ENCODE measurements at places on chromosomes 11 and 22.
A peak's percentile ranks its signal among the peaks of the same experiment; 100 is the strongest.

- peak; percentile 28 for DNase-seq
Observed at GRCh38 chr11:94766713-94767206, 1.4 kb upstream of the AMOTL1 start.

GRCh38 chr11:77302752-77303151 is 1.3 kb upstream of the GDPD4 start:
- no peak for DNase-seq

GRCh38 chr11:43797337-43797736 is 83.3 kb upstream of the ALKBH3 start:
- DNase-seq: no peak

GRCh38 chr22:48045369-48045768 is 1282.9 kb downstream of the TBC1D22A start:
- DNase-seq: no peak

DNA sequence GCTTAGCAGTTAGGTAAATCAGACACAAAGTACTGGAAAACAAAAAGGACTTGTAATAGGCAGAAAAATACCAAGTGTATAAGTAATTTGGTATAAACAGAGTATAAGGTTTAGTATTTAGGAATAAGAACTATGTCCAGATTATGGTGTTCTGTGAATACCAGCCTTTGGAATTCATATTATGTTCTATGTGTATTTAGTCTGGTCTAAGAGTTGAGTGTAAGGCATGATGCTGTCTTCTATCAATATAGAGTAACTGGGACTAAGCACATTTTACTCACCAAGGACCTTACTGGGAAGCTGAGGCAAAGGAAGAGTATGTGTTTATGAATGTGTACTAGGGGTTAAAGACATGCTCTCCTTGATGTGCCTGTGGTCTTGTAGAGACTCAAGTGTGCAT is 9.5 kb downstream of the SDHD start:
- no peak for DNase-seq

DNA sequence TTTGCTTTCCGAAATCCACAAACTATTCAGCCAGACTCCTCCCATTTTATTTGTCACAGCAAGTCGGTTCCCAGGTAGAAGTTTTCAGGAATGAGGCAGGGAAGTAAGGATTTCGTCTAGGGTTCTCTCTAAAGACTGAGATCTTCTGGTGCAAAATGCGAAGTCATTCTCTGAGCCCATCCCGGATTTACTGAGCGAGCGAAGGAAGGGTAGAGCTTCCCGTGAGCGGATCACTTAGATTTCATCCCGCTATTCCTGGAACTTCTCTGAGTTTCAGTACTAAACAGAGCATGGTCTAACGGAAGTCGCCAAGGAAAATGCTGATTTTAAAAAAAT is 3.1 kb upstream of the CALCA start:
- DNase-seq: no peak

DNA sequence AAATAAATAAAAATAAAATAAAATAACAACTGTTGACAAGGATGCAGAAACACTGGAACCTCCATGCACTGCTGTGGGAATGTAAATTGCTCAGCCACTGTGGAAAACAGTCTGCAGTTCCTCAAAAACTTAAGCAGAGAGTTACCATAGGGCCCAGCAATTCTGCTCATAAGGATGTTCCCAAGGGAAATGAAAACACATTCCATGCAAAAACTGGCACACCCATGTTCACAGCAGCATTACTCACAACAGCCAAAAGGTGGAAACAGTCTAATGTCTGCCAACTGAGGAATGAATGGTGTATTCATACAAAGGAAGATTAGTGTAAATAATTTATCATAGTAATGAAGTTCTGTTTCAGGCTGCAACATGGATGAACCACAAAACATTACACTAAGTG is 3.2 kb upstream of the KRTAP5-10 start:
- no peak for DNase-seq

DNA sequence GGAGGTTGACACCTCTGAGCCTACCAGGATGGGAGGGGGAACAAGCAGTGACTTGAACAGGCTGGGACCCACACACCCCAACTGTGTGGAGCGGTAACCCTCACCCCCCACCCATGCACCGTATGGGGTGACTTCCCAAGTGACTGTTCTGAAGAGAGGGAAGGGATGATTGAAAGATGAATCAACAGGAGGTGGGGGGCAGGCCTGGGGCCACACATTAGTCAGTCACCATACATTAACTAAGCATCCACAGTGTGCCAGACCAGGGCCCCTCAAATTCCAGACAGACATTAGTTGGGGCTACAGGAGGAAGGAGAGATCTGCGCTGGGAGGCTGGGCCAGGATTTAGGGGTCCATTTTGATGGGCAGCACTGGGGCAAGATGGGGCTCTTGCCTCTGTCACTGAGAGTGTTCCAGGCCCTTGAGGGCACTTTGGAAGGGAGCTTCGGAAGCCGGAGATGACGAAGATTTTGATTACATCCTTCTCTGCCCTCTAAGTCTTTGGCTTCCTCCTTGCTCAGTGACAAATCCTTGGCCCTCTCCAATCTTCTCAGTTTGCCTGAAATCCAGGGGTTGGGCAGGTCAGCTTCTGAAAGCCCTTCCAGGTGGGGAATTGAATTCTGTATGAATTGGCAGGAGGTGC is 966 bp downstream of the SMTN start:
- no peak for DNase-seq

DNA sequence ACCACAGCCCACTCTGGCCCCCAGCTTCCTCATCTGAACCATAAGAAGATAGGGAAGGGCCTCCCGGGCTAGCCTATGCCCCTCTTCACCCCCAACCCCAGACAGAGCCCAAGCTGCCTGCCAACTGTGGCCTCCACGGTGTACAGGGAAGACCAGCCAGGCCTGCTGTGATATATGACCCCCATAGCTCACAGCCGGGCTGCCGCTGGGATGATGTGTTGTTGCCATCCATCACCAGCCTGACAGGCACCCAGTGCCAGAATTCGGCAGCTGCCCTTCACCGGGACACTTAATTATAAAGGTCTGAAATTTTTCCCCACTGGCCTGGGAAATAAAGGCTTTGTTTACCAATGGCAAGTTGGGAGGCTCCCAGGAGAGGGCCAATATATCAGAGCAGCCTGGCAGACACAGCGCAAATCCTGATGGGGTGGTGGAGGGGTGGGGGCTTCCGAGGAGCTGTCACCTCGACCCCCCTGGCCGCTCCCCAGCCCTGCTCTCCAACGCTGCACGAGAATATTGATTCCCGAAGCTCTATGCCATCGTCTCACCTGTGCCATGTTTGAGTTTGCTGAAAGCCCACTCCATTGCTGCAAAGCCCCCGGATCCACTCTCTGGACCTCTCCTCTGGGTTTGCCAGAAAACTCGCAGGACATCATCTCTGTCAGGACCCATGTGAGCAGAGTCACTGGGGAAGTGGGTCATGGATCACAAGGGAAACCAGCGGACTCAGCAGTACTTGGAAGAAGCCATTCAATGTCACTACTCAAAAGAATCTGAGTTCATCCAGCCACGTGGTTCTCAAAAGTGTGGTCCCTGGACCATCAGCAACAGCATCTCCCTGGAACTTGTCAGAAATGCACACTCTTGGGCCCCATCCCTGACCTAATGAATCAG is 296.9 kb downstream of the MN1 start:
- no peak for DNase-seq

DNA sequence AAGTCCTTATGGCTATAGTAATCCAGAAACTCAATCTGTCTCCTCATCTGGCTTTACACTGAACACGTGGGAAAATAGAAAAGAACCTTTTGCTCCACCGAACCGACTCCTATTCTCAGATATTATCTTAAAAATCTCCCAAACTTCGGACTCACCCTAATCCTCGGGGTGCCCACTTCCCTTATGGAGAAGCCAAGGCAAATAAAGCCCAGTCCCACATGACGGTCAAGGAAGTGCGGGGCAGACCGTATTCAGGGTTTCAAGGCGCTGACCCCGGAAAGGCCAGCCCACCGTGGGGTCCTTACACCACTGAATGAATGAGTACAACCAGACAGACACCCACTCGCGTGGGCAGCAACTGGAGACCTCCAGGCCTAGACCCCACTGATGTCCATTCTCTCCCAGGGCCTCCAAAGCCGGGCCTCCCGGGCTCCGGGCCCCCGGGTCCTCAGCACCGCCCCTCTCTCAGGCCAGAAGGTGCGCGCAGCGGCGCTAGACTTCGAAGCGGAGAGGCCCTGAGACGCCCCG is 489 bp downstream of the NUP98 start:
- DNase-seq: no peak

GRCh38 chr11:60852117-60852981 is 3.4 kb downstream of the PTGDR2 start:
- DNase-seq: peak; percentile 18

DNA sequence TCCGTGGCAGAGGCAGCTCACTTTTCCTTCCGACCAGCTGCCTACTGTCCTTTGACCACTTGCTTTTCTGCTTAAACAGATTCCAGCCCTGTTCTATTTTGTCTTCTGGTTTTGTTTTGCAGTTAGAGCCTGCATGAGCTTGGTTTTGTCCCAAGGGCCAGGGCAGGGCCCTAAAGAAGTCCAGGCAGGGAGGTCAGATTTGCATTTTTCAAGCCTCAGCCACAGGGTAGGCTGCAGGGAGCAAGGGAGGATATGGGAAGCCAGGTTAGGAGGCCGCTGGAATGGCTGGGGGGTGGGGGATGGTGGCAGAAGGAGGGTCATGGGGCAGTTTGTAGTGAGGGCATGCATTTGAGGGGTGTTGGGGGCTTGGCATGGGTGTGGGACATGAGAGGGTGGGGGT is 23.1 kb downstream of the FADD start:
- no peak for DNase-seq

DNA sequence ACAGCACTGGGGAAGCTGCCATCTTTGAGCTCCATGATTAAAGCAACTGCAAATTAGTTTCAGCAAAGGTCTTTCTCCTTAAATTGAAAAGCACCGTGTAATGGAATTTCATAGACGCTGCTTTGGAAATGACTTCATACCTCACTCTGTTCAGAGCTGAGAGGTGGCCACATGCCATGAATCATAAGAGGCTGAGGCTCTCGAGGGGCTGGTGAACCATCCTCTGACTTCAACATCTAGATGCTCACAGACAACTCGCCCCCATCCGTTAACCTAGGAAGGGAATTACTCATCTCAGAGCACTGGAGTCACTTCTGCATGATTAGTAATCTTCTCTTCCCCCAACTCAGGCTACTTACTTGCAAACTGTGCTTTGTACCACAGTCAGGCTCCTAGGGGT is 122.3 kb downstream of the RCN1 start:
- DNase-seq: peak; percentile 76

DNA sequence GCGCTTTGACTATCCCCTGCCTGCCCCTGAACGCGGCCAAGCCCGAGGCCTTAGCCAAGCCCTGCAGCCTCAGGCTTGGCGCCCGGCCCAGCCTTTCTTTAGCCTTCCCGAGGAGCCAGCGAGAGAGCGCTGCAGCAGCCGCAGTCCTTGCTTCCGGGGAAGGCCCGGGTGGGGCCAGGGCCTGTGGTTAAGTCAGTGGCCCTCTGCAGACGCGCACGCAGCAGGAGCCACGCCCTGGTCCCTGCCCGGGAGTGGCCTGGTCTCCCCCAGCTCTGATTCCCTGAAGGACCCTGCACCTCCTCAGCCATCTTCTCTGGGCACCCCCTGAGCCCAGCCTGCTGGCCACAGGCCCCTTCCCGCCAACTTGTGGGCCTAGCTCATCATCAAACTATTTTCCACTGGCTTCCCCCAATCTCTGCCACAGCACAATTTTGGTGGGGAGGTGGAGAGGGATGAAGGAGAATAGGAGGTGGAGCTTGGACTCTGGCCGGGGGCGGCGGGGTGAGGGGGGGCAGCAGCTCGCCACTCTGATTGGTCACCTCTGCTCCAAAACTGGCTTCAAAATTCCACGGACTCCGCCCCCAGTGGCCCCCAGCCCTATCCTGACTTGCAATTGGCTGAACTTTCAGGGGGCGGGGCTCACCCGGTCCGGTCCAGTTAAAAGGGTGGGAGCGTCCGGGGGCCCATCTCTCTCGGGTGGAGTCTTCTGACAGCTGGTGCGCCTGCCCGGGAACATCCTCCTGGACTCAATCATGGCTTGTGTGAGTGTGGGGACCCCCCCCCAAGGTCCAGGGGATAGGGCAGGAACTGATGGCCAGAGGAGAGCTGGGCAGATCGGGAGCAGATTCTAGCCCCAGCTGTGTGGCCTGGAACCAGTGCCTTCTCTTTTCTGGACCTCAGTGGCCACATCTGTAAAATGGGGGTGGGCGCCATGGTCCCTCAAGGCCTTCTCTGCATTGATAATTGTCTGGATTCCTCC is at the start of gene LGALS1:
LGALS1 (plus strand) TSS at position 686 of the 979 bp plus-strand sequence; CDS start at position 753, 67 bp downstream.
- peak; percentile 35 for DNase-seq

GRCh38 chr11:72738199-72739141 is 13.7 kb downstream of the ARAP1 start:
- DNase-seq: no peak

DNA sequence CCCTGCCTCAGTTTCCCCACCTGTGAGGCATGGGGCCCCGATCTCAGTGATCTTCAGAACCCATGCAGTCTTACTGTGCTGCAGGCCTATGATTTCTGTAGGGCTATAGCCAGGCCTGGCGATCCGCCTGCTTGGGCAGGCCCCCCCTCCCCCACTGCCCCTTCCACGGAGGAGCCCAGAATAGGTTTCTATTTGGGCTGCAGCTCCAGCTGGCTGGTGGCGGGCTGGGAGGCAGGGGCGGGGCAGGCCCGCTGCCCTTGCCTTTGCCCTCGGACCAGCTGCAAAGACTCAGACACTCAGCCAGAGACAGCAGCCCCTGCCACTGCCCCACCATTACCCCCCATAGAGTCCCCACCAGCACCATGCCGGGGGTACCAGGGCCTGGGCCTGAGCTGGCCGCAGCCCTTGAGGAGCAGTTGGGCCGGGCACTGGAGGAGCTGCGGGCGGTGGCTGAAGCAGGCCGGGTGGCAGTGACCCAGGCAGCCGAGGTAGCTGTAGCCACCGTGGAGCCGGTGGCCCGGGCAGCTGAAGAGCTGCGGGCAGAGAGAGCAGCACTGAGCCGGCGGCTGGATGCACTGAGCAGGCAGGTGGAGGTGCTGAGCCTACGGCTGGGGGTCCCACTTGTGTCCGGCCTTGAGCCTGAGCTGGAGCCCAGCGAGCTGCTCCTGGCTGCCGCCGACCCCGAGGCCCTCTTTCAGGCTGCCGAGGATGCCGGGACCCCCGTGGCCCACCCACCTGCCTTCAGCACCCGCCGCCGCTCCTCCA is 12.2 kb downstream of the SMTN start:
- no peak for DNase-seq

GRCh38 chr11:122874991-122875390 is 7.6 kb upstream of the JHY start:
- no peak for DNase-seq

- peak; percentile 91 for DNase-seq
Observed at GRCh38 chr11:64745521-64746328, 1.8 kb upstream of the RASGRP2 start.
